ENCODE measurements at places on chromosomes 6 and 20.

- no peak for DNase-seq
Observed at GRCh38 chr6:67956352-67956751, 678.7 kb upstream of the ADGRB3 start.

DNA sequence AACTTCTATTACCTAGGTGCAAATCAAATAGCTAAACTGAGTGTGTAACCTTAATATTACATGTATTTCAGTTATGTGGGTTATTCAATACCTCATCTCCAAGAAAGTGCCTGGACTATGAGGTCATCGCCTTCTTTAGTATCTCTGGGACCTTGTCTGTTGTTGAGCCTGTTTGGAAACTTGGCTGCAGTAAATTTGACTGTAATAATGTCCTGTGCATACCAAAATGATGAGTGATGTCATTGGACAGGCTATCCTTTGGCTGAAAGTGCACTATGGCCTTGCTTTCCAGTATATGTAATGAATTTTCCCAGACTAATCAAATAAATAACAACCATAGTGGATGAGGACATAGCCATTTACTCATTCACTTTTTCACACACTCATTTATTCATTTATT, 455.1 kb downstream of the ADGRB3 start:
- DNase-seq: no peak

GRCh38 chr20:4064144-4064909, 49.0 kb upstream of the RNF24 start:
- DNase-seq: no peak

DNA sequence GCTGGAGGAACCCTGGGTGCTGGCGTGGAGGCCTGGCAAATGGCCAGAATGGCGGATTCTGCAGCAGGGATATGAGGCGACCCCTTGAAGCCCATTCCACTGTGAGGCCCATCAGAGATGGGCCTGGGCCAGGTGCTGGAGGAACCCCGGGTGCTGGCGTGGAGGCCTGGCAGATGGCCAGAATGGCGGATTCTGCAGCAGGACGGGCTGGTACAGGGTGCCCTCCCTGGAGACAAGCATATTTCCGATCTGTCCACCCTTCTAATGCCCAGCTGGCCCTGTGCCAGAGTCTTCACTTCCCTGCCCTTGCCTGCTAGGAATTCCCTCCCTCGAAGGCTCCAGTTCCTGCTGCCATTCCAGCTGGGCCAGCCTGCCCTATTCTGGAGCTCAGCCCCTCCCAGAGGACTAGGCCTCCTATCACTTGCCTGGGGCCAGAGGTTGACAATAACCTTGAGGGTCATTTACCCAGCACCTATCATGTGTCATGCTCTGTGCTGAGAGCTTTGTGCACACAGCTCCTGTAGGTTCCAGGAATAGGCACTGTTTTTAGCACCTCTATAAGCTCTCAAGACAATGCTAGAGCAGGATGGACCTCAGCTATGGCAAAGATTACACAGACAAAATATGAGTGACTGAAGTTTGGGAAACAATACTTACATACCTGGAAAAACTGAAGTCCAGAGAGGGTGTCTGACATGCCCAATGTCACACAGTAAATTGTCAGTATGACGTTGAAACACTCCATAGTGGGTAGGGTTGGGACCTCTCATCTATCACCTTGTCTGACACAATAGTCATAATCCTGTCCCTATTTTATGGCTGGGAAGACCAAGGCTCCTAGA, 21.4 kb downstream of the SUN5 start:
- DNase-seq: no peak

- no peak for DNase-seq
Observed at GRCh38 chr20:34293589-34293988, 9.6 kb downstream of the AHCY start.

- no peak for DNase-seq
Observed at GRCh38 chr6:40044196-40044595, 109.9 kb upstream of the MOCS1 start.

DNA sequence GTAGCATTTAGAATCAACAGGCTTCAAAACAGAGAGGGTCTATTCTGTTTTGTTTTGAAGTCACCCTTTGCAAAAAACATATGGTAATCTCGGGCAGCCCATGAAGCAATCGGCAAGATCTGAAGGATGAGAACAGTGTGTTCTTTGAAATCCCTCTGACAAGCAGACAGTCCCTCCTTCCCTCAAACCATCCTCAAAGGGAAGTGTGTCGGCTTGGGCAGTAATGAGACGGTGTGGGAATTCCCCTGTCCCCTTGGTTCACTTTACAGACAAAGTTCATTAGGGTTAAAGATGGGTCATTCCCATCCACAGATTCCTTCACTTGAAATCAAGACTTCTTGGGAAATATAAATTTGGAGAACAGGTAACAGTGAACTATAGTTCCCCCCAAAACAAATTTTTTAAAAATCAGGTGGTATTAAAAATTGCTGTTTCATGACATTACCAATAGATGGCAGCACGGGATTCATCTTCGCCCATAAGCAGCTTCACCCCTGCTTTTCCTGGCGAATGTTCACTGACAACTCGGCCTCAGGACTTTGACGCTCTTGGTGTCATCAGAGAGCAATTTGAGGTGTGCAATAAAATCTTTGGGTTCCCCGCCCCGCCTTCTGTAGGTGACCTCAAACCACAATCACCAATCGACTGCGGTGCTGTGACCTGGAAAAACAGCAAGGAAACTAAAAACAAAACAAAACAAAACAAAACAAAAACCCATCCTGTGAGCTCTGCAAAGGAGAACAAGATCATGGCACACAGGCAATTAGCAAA, 159.3 kb upstream of the TNFAIP3 start:
- DNase-seq: peak; percentile 13

DNA sequence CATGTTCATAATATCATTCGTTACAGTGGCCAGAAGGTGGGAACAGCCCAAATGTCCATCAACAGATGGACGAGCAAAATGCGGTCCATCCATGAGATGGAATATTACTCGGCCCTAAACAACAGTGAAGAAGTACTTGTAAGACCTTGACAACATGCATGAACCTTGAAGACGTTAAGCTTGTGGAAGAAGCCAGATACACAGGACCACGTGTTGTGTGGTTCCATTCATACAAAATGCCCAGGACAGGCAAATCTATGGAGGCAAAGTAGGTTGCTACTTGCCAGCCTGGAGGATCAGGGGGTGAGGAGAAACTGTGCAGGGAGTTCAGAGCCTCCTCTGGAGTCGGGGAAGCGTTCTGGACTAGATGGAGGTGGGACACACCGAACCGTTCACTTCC, 207.1 kb downstream of the ERMARD start:
- no peak for DNase-seq

DNA sequence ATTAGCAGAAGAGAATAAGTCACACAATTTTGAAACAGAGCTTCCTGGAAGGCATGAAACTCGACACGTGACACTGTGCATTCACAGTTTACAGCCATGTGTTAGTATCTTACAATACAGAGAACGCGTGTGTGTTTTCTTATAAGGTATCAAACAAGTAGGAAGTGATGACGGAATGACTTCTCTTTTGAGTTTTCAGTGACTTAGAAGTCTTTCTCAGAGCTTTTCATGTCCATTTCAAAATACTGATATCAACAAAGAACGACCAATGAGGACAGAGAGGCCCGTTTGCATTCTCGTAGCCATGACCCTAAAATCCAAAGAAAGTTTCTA, 36.6 kb upstream of the DUSP22 start:
- no peak for DNase-seq

DNA sequence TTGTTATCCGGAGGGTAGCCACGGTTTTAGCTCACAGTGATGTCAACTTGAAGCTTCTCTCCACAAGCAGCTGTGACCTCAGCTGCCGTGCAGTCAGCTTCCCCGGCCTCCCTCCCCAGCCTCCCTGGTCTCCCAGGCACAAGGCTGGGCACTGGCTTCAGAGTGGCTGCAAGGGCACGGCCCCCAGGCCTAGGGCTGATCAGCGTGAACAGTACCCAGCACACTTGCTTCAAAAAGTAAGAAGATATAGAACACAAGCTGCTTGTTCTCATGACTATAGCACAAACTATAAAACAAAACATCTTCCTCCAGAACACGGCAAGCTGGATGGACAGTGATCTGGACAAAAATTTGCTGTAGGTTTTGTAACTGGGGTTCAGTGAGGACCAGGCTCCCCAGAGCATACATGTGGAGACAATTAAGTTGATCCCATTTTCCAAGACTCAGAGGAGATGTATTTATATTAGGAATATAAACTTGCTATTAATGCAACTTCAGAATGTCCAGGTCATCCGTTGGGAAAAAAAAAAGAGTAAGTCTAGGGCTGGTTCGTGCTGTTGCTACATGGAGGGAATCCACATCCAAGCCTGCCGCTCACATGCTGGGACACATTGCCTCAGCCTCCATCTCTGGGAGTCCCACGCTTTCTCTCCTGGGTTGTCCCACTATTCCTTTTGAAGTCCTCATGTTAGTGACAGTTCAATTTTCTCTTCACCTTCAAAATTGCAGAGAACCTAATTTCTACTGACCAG, 199.4 kb upstream of the THBS2 start:
- DNase-seq: no peak

- no peak for DNase-seq
Observed at GRCh38 chr6:109396046-109396718, 13.9 kb upstream of the CD164 start.

DNA sequence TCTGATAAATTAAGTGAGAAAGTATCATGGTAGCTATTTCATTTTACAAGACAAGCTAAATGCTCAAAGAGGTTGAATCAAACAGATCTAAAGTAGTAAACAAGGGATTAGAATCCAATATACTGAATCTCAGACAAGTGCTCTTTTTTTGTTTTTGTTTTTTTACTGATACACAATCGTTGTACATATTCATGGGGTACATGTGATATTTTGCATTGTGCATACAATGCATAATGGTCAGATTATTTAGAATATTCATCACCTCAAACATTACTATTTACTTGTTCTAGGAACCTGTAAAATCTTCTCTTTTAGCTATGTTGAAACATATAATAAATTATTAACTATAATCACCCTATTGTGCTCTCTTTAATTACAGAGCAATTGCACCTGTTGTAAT, 57.0 kb upstream of the HCRTR2 start:
- DNase-seq: no peak

DNA sequence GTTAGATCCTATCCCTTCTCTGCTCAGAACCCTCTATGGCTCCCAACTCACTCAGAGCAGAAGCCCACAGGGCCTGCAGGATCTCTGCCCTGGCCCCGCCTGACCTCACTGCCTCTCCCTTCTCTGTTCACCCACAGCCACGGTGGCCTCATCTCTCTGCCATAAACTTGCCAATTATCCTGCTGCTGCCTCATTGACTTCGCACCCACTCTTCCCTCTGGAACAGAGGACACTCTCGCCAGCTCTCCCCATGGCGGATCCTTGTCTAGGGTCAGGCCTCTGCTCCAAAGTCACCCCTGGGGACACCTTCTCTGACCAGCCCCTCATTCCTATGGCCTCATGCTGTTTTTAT, 86.4 kb downstream of the CEBPB start:
- DNase-seq: no peak

DNA sequence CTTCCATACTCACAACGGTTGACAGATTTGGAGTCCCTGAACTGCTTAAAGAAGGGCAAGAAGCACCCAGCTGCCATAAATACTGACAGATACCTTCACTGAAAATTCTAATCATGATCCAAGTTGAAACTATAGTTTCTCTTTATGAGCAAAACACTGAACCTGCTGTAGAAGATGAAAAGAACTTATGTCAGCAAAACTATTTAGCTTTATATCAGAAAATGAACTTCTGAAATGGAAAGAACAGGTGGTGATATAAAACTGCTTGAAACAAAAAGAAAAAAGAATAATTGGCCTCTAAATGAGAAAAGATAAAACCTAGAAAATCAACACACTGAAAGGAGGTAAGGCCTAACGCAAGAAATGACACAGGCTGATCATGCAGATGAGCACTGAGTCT, 72.4 kb downstream of the HACE1 start:
- DNase-seq: no peak

DNA sequence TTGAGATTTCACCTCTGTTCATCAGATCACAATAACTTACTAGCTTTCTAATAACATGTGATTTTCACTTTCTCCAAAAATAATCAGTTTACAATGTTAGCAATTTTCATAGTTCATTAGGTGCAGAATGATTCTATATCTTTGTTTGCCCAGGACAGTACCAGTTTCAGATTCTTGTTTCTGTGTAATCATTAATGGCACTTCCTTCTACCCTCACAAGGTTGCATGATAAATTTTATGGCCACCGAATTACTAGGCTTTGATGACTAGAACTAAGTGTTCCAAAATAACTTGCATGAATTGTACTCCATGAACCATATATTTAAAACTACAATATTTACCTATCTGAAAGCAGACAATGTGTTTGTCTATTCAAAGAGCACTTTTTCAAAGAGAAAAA, 442.3 kb downstream of the EPHA7 start:
- DNase-seq: no peak

GRCh38 chr20:50266293-50267040, 75.8 kb downstream of the CEBPB start:
- no peak for DNase-seq

- DNase-seq: no peak
Observed at GRCh38 chr20:58160451-58161061, 67.9 kb downstream of the ANKRD60 start.

DNA sequence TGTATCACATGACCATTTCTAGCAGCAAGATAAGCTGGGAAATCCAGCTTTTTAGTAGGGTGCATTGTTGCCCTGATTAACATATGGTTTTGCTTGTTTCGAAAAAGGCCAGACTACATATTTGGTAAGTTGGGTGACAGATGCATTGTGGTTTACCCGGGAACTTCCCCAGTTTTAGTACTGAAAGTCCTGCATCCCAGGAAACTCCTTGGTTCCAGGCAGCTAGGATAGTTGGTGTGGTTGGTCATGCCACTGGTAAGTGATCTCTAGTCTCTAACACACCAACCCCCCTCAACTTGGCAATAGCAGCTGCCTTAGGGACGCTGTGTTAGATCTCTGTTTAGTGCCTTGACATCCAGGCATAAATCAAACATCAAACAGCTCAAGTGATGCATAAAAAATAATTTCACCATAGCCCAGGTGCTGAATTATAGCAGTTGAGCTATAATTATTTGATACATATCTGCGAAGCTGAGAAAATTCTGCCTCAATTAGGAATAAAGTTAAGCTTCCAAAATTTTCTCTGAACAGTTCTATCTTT, 216.5 kb downstream of the TFAP2C start:
- no peak for DNase-seq

GRCh38 chr6:29870104-29870503, 42.5 kb downstream of the HLA-G start:
- DNase-seq: no peak

- DNase-seq: no peak
Observed at GRCh38 chr6:168725802-168726201, 284.8 kb downstream of the SMOC2 start.

DNA sequence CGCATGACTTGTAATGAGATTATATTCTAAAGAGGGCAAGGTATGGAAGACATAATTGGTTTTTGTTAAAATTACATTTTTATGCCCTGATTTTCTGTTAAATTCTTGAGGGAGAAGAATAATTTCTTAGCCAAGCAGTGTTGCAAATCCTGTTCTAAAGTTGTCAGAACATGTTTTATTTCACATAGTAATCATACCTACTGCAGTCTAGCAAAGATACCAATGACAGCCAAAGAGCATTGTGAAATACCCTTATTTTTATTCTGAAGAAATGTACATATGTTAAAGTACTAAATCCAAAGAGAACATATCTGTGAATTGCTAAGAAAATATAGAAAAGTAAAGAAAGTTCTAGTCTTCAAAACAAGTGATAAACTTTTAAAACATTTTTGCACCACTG, 39.6 kb upstream of the SMIM8 start:
- no peak for DNase-seq

Data from NCI-H2107 (cell line).